Activated CD4-positive, alpha-beta T cell treated with anti-CD3 and anti-CD28 coated beads for 24 hours (primary cell): ENCODE measurements at places on chromosomes 6 and 20.

- no peak for DNase-seq
These were observed 23.8 kb downstream of the TMEM74B start for GRCh38 chr20:1160991-1161390.

DNA sequence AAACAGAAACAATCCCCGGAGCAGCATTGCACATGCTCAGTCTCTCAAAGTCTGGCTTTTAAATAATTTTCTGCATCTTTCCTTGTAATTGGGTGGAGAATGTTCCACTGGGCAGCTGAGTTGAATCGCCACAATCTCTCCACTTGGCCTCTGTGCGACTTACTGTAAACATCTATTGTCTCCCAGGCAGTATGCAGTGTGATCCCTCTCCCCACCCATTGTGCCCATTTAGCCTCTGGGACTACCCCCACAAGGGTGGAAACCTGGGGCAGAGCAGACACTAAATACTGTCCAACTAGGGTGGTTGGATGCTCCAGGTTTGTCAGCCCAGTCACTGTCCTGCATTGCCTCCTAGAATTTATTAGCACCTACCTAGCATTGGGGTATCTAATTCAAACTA lies 96.2 kb downstream of the JARID2 start:
- no peak for DNase-seq

DNA sequence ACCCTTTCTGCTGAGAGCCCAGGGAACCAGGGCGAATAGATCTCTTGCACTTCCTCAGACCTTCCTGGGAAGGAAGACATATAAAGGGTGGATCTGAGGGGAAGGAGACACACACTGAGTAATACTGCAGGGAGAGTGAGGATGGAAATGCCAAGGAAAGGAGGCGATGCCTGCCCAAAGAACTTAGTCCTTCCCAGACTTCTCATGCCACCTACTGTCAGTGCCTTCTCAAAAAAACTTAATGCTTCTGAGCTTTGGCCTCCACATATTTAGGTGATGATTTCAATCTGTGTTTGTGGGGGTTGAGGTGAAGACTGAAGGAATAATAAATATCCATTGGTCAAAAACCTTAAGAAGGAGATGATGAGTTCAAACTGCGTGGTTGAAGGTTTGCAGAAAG lies 9.7 kb downstream of the BTN3A1 start:
- DNase-seq = no peak

DNA sequence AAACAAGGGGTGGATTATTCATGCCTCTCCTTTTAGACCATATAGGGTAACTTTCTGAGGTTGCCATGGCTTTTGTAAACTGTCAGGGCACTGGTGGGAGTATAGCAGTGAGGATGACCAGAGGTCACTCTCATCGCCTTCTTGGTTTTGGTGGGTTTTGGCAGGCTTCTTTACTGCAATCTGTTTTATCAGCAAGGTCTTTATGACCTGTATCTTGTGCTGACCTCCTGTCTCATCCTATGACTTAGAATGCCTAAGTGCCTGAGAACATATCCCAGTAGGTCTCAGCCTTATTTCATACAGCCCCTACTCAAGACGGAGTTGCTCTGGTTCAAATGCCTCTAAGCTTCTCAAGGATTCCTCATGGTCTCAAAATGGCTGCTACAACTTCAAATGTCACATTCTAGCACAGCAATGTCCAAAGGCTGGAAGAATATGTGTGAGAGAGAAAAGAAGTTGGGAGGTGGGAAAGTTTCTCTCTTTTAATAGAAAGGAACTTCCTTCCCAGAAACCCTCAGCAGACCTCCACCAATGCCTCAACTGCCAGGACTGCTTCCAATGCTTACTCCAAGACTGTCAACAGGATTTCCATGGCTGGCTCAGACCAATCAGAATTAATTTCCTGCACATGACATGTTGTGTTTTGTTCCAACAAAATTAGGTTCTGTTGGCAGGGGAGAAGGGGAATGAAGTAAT lies 46.6 kb upstream of the SLC9A8 start:
- DNase-seq = no peak

DNA sequence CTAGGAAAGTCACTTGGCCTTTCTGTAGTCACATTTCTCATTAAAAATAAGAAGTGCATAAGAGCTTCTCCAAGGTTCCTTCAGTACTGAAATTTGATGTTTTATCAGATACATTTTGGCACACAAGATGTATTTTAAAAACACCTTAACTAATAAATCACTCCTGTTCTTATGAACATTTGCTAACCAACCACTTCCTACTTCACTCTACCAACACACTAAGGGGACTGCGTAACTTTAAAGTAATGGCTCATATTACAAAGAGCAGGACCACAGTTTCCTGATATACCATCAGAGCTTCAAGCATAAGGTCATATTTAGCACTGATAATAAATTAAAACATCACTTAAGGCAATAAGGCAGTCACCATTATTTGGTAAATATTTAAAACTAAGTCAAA lies 104.4 kb downstream of the RALGAPA2 start:
- no peak for DNase-seq

DNA sequence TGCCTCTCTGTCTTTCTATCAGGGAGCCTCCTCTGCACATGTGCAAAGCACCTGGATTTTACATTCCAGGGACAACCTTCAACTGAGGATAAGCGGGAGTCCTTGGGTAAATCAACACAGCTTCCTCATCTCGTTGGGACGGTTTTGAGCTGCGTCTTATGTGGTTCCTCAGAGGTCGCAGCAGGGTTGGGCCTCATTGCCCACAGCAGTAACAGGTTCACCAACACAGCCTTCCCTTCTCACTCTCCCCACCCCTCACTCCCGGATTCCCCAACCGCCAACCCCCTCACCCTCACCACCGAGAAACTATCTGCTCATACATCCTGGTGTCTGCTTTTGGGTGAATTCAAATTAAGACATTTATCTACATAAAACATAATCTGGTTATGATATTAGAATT lies 155.8 kb upstream of the GGTLC1 start:
- DNase-seq = no peak

DNA sequence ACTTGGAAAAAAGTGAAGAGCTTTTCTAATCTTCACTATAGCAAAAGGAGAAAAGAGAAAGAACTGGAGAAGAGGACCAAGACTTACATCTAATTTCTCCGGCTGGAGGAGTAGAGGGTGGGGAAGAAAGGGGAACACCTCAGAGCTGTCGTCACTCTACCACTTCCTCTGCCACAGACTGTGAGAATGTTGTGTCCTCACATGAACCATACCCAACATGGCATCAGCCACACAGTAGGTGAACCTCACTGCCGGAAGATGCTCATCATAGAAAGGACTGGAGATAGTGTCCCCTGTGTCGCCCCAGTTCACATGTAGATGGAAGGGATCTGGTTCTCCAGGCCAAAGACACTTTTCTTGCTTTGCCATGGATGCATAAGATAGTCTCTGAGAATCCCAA lies 604.4 kb upstream of the NOX3 start:
- DNase-seq = no peak

DNA sequence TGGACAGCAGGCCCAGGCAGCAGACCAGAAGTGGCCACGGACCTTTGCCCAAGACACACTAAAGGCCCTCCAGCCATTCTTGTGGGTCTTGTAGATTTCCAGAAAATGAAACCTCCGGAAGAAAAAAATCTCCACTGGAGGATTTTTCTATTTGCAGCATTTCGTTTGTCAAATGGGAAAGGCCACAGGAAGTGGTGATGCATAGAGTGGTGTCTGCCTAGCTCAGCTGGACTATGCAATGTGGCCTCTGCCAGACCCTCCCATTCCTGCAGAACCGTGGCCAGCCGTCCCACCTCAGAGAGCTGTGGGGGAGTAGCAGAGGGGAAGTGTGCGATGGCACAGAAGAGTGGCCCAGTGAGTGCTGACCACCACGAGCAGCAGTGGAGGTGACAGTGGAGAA lies 24.0 kb upstream of the INSM1 start:
- DNase-seq = no peak

- no peak for DNase-seq
These were observed 385.6 kb downstream of the CDKAL1 start for GRCh38 chr6:20919677-20920385.

DNA sequence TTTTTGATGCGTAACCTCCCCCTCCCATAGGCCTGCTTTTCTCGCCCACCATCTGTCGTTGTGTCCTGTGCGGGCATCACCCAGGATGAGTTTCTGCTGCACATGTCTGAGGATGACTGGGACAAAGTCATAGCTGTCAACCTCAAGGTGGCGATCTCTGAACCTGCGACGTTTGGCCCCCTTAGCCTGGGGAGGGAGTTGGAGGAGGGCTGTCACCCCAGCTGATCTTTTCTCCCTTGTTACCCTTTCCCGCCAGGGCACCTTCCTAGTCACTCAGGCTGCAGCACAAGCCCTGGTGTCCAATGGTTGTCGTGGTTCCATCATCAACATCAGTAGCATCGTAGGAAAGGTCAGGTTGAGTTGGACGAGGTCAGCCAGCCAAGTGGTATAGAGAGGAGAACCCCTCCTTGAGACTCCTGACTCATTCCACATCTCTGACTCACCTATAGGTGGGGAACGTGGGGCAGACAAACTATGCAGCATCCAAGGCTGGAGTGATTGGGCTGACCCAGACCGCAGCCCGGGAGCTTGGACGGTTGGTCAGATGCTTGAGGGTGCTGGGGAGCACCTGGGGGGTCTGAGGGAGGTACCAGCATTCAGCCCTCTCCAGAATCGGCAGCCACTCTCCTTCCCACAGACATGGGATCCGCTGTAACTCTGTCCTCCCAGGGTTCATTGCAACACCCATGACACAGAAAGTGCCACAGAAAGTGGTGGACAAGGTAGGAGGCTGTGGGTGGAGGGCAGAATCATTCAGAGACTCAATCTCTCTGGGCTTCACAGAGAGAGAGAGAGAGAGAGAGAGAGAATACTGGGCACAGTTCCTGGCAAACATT lies 954 bp downstream of the HSD17B8 start:
- DNase-seq = no peak

- no peak for DNase-seq
These were observed 62.5 kb upstream of the TIAM2 start for GRCh38 chr6:154932515-154933027.

- no peak for DNase-seq
These were observed 54.9 kb downstream of the RSPO3 start for GRCh38 chr6:127173156-127173940.

DNA sequence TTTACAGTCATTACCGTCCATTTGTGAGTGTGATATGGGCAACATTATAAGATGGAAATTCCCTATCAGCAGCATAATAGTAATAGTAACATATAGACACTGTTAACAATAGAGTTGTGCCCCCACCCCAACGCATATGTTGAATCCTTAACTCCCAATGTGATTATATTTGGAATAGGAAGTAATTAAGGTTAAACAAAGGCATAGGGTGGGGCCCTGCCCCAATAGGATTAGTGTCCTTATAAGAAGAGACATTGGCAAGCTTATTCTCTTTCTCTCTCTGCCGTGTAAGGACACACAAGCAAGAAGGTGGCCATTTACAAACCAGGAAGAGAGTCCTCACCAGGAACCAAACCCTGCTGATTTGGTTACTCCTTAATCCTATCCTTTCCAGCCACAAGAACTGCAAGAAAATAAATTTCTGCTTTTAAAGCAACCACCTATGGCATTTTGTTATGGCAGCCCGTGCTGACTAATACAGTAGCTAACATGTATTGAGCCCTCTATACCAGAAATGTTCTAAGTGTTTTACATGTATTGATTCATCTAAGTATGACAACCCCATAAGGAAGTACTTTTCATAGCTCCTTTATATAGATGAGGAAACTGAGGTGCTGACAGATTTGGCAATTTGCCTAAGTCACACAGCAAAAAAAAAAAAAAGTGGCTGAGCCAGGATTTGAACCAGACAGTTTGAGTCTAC lies 114.2 kb downstream of the BCAS1 start:
- no peak for DNase-seq

DNA sequence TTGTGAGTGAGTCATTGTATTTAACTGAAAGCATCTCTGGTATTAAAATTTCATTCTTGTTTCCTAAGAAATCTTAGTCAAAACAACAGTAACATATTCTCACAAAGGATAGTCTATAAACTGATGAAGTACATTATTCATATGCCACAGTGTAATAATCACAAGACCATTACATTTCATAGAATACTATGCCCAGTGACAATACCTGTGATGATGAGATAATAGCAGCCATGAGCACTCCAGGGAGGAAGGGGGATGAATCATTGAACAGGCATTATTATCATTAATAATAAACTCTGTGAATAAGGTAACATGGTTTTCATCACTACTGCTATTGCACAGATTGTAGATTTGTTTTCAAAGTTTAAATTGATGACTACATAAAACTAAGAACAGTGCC lies 667.9 kb downstream of the EPM2A start:
- DNase-seq = no peak

DNA sequence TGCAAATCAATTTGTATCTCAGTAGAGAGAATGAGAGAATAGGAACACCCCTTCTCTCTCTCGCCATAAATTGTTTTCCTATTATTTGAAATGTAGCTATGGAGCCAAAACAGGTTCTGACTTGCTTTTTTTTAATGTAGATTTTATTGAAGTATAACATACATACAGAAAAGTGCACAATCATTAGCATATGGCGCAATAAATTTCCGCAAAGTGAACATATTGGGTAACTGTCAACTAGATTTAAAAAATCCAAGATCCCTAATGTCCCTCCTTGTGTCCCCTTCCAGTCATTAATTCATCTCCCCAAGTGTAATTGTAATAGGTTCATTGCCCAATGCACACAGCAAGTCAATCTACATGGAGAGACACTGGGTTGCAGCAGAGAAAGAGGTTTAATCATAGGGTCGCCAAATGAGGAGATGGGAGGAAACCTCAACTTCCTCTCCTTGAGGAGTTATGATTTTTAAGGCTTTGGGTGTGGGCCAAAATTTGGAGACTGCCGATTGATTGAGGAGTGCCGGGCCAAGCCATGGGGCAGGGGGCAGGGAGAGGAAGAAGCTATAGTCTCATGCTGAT lies 43.3 kb upstream of the TGM3 start:
- no peak for DNase-seq

GRCh38 chr20:51725584-51726176 lies 42.5 kb downstream of the ATP9A start:
- no peak for DNase-seq

DNA sequence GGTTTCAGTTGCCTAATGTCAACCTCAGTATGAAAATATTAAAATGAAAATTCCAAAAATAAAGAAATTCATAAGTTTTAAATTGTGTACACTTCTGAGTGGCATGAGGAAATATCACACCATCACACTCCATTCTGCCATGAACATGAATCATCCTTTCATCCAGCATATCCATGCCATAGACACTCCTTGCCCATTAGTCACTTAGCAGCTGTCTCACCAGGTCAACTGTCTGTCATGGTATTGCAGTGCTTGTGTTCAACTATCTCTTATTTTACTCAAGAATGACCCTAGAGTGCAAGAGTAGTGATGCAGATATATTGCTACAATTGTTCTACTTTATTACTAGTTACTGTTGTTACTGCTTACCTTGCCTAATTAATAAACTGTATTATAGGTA lies 712.4 kb downstream of the EPHA7 start:
- no peak for DNase-seq

- DNase-seq = no peak
These were observed 84.6 kb downstream of the MAN1A1 start for GRCh38 chr6:119264854-119265397.

GRCh38 chr6:54194067-54194466 lies 82.8 kb downstream of the MLIP start:
- DNase-seq = no peak

GRCh38 chr20:37688093-37688492 lies 5.7 kb upstream of the CTNNBL1 start:
- DNase-seq = no peak

GRCh38 chr6:47665112-47665511 lies 33.3 kb upstream of the ADGRF4 start:
- DNase-seq = no peak

- DNase-seq = no peak
These were observed 62.2 kb upstream of the PDE10A start for GRCh38 chr6:165725201-165725600.

GRCh38 chr6:42774201-42774600 lies 7.7 kb upstream of the BICRAL start:
- no peak for DNase-seq

GRCh38 chr6:28239636-28240035 lies 12.4 kb downstream of the ZKSCAN4 start:
- no peak for DNase-seq
